Kidney (tissue), 22 donors: ENCODE measurements at places on chromosomes 1 and 21. TPM values are rescaled to one million over a fixed set of nuclear protein-coding genes. Genes with fewer than 3 reads are reported as not detected.

Gene RPS27
- total RNA-seq = 1,447 TPM

Gene OLFM3
- 0.41 TPM for total RNA-seq

Gene BTBD8
- total RNA-seq = 5.8 TPM

Gene BCAN
- 0.19 TPM for total RNA-seq

Gene PCP4
- 26.9 TPM for total RNA-seq

Gene PLPPR4
- total RNA-seq = 0.09 TPM

Gene SEC16B
- total RNA-seq = 4.8 TPM

Gene MEX3A
- 1.7 TPM for total RNA-seq

Gene MMP23B
- total RNA-seq = 7.1 TPM

Gene GNAT2
- total RNA-seq = not detected

Gene FASLG
- 0.50 TPM for total RNA-seq

Gene FNDC10
- total RNA-seq = 2.6 TPM

Gene TSSK3
- total RNA-seq = 4.3 TPM

Gene LDLRAP1
- 26.2 TPM for total RNA-seq

Gene GFI1
- total RNA-seq = 3.8 TPM

Gene AKT3
- 81.6 TPM for total RNA-seq

Gene WDR64
- not detected for total RNA-seq

Gene HMGB4
- not detected for total RNA-seq

Gene MX2
- total RNA-seq = 11.7 TPM

Gene RGS7
- not detected for total RNA-seq

Gene PYHIN1
- 3.9 TPM for total RNA-seq

Gene SH2D1B
- total RNA-seq = 0.76 TPM

Gene SFT2D2
- 89.3 TPM for total RNA-seq

Gene OSCP1
- total RNA-seq = 22.0 TPM

Gene NLRP3
- total RNA-seq = 4.0 TPM

Gene BSND
- total RNA-seq = 1.4 TPM

Gene GBP4
- total RNA-seq = 9.0 TPM

Gene IQGAP3
- total RNA-seq = 1.7 TPM

Gene AADACL3
- total RNA-seq = not detected

Gene PMVK
- 42.0 TPM for total RNA-seq

Gene SLC1A7
- not detected for total RNA-seq

Gene ATP8B2
- total RNA-seq = 40.9 TPM

Gene AUNIP
- total RNA-seq = 0.38 TPM

Gene TMEM50B
- 87.6 TPM for total RNA-seq

Gene LIN28A
- not detected for total RNA-seq

Gene NT5C1A
- total RNA-seq = 2.0 TPM

Gene ZNF436
- total RNA-seq = 19.8 TPM

Gene C4BPA
- 45.7 TPM for total RNA-seq

Gene P3R3URF
- total RNA-seq = not detected

Gene MAP3K7CL
- total RNA-seq = 12.7 TPM

Gene PRRX1
- total RNA-seq = 8.1 TPM

Gene ASPM
- total RNA-seq = 0.69 TPM

Gene KCNQ4
- 1.2 TPM for total RNA-seq

Gene KCNAB2
- 28.1 TPM for total RNA-seq

Gene PPIAL4G
- 0.35 TPM for total RNA-seq

Gene TAS1R1
- not detected for total RNA-seq

Gene NBL1
- 141 TPM for total RNA-seq

Gene RSPO1
- 0.19 TPM for total RNA-seq

Gene ICOSLG
- 10.2 TPM for total RNA-seq

Gene SHISAL2A
- total RNA-seq = 2.5 TPM

Gene ORC1
- total RNA-seq = 0.50 TPM

Gene KRTAP10-12
- not detected for total RNA-seq

Gene PADI2
- total RNA-seq = 6.0 TPM

Gene GUCA2A
- total RNA-seq = not detected
